ENCODE measurements at places on chromosomes 3 and 15. TPM values are rescaled to one million over a fixed set of nuclear protein-coding genes. Genes with fewer than 3 reads are reported as not detected.

GRCh38 chr15:39075311-39075710, 505.6 kb upstream of the THBS1 start:
- DNase-seq: no peak

The SH2D7 gene
- polyA plus RNA-seq: not detected

DNA sequence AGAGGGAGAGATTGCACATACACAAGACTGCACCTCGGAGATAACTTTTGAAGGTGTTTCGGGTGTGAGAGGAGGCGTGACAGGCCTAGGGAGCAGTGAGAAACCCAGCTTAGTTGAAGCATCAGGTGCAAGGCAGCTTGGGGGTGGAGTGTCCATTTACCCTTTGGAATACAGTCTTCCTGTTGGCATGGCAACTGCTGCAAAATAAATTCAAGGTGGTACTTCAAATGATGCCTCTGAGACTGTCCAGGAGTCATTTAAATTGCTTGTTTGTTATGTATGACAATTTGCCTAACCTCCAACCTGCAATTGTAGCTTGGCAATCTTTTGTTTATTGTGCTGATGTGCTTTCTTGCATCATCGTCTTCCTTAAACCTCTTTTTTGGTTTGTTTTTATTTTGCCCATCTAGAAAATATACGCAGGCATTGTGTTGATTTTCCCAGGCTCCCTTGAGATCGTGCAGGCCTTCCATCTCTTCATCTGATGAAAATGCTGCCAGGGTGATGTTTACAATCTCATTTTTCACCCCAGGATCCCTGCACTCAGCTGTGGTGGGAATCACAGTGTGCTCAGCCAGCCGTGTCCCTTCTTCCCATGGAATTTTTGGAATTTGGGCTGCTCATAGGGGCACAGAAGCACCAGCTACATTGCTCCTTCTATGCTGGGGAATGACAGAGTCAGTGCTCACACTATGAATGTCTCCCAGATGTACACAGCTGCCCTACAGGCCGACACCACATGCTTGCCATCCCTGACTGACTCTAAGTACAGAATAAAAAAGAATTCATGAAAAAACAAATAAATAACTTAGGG, 583.1 kb upstream of the CFAP20DC start:
- DNase-seq: no peak

The GOLGA6L4 gene
- polyA plus RNA-seq: 17.1 TPM

The KBTBD13 gene
- polyA plus RNA-seq: not detected
